ENCODE measurements at places on chromosomes 4 and X.
A peak's percentile ranks its signal among the peaks of the same experiment; 100 is the strongest.

DNA sequence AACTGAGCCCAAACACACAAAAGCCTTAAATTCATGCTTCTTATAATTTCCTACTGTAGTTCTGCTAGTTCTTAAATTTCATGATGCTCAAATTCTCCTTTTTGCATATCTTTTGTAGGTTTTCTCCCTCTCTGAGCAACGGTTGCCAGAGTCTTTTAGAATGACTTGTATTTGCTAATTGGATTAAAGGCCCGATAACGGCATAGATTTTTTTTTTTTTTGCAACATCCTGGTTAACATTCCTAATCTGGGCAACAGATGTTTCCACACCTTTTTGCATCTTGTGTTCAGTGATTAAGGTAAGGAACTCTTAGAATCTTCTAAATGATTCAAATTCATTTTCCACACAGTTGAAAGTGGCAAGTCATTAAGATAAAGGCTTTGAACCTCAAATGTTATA, 66.3 kb upstream of the ADGRG2 start:
- DNase-seq = no peak

DNA sequence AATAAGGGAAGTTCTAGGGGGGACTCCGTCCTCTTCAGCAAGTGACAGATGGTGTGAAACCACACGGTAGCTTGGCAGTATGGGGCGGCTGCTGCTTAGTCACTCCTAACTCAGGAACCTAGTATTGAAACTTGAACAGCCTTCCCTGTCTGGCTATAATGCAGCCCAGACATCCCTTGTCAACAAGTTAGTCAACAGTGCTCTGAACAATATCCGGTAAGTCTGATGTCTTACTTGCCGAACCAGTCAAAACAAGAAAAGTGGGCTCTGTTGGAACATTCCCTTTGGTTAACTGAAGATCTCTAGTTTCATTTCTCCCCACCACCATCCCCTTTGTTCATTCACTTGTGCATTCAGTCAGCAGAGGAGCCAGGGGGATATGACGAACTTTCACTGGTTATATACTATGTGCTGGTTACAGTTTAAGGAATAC, 18.7 kb upstream of the CXCL13 start:
- peak; percentile 69 for DNase-seq

DNA sequence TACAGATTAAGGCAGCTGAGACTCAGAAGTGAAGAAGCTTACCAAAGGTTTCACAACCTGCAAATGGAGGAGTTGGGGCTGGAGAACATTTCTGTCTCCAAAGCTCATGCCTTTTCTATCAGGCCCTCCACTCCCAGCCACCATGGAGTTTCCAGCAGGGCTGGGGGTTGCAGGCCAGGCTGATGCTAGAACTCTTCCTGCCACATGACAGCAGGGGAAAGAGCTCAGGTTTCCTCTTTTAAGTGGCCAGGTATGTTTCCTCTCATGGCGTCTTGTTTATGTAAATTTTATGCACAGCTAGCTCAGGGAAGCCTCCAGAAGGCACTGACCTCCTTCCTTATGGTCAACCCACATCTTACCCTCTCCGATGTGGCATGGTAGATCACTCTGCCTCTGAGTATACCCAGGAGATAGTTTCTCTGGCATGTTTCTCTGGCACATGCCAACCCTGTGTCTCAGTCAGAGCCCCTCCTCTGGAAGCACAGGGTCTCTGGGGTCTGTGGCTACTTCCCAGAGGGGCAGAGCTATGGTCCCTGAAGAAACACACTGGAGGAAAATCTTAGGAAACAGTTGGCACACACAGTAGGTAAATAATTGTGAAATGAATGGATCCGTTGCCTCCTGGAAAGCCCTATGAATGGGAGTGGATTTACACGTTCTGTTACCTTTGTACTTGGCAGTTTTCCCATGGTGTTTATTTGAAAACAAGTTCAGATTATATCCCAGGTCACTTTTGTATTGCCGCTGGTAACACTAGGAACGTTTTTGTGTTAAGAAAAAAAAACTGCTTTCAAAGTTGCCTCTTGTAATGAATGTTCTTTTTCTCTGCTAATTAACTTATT, 28.9 kb downstream of the PDK3 start:
- no peak for DNase-seq

DNA sequence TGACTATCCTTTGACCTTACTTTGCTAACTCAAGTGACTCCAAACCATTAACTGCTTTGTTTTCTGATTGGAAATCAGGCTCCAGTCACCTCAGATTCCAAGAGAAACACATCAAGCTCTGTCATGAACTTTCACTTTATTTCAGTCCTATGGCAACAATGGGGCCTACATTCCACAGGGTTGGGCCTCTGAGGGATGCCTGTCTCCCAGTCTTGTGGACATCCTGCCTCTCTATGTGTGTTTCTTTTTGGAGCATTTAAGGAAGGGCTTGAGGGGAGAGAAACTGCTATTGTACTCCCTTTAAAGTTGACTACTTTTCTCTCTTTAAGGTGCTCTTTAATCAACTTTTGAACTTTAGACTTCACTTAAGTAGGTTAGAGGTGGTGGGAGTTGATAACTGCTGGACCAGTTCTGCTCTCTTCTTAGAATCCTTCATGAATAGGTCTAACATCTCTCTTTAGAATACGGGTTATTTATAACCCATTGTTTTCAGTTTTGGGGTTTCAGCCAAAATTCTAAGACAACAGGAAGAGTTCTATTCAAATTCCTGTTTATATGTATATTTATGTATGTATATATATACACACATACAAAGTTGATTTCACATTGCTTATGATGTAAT, 274.3 kb upstream of the NR3C2 start:
- DNase-seq = no peak

DNA sequence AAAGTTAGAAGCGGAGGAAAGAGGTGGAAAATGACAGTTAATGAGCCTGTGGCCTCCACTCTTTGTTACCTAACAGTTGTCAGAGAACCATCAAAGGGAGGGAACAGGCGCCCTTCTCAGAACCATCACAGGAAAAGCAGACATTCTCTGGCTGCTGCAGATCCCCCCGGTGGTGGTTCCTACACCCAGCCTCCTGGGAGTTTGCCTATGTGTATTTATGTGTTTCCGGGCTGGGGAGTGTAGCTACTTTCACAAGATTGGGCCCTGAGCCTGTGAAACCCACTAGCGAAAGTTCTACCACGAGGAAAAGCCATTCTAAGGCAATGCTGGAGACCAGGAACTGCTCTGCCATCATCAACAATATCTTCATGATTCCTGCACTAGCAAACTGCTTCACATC, 52.7 kb upstream of the BCOR start:
- no peak for DNase-seq

GRCh38 chr4:165873298-165874071, 448 bp downstream of the TLL1 start:
- no peak for DNase-seq

- no peak for DNase-seq
These were observed 35.0 kb upstream of the CLCN4 start for GRCh38 chrX:10121787-10122186.

GRCh38 chrX:16113978-16114565, 9.3 kb upstream of the GRPR start:
- no peak for DNase-seq

DNA sequence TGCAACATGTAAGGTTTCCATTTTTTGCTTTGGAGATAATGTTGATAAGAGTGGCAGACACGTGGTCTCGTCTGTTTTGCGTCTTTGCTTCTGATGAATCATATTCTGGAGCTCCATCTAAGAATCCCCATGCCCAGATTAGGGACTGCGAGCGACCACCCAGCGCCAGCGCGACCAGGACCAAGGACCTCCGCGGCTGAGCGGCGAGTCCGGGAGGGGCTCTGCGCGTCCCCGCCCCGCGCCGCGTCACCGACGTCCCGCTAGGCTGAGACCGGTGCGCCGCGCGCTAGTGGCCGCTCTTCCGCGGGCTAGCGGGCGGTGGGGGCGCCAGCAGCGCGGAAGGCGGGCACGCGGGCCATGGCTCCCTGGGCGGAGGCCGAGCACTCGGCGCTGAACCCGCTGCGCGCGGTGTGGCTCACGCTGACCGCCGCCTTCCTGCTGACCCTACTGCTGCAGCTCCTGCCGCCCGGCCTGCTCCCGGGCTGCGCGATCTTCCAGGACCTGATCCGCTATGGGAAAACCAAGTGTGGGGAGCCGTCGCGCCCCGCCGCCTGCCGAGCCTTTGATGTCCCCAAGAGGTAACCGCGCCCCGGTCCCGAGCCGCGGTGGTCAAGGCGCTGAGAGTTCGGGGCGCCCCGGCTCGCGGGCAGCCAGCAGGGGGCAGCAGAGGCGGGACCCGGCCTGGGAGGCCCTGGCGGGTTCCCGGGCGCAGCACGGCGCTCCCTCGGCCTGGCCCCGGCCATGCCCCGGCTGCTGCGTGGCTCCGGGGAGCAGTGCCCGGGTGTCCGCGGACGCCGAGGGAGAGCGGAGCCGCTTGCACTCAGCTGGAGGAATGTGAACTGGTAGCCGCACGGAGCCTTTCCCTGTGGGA, at the start of gene SRD5A3:
TSS of gene SRD5A3 (plus strand) at position 263 of the 871 bp plus-strand sequence. CDS start at position 358, 95 bp downstream.
- peak; percentile 80 for DNase-seq

DNA sequence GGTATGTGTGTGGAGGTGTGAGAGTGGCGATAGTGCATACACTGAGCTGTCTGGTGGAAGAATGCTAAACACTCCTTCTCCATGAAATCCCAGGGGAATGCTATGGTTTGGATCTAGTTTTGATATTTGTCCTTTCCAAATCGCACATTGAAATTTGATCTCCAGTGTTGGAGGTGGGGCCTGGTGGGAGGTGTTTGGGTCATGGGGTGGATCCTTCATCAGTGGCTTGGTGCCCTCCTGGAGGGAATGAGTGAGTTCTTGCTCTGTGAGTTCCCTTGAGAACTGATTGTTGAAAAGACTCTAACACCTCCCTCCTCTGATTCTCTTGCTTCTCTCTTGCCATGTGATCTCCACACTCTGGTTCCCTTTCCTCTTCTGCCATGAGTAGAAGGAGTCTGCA, 114.1 kb upstream of the HHIP start:
- DNase-seq = no peak

- DNase-seq = no peak
These were observed 178.7 kb upstream of the RBPJ start for GRCh38 chr4:26141911-26142638.

- no peak for DNase-seq
These were observed 2.1 kb downstream of the TEC start for GRCh38 chr4:48267574-48267973.

GRCh38 chr4:69684804-69685203, 31.8 kb upstream of the UGT2A1 start:
- DNase-seq = no peak

DNA sequence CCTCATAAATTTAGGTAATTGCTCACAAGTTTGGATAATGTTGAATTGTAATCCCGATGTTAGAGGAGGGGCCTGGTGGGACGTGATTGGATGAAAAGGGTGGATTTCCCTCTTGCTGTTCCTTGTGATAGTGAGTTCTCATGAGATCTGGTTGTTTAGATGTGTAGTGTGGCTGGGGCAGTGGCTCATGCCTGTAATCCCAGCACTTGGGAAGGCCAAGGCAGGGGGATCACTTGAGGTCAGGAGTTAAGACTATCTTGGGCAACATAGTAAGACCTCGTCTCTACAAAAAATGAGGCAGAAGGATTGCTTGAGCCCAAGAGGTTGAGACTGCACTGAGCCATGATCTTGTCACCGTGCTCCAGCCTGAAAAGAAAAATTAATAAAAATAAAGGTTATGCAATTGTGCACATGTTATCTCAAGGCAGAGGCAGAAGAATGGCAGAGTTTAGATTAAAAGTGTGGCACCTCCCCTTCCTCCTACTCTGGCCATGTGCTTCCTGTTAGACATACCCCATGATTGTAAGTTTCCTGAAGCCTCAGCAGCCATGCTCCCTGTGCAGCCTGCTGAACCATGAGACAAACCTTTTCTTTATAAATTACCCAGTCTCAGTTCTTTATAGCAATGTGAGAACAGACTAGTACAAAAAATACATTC, 36.5 kb downstream of the ERVMER34-1 start:
- DNase-seq = no peak

DNA sequence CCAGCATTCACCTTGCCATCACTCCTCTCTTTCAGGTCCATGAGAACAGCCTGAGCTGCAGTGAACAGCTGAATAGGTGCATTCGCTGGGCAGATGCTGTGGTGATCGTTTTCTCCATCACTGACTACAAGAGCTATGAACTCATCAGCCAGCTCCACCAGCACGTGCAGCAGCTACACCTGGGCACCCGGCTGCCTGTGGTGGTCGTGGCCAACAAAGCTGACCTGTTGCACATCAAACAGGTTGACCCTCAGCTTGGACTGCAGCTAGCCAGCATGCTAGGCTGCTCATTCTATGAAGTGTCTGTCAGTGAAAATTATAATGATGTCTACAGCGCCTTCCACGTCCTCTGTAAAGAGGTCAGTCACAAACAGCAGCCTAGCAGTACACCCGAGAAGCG, 3.2 kb downstream of the RASL11B start:
- no peak for DNase-seq

DNA sequence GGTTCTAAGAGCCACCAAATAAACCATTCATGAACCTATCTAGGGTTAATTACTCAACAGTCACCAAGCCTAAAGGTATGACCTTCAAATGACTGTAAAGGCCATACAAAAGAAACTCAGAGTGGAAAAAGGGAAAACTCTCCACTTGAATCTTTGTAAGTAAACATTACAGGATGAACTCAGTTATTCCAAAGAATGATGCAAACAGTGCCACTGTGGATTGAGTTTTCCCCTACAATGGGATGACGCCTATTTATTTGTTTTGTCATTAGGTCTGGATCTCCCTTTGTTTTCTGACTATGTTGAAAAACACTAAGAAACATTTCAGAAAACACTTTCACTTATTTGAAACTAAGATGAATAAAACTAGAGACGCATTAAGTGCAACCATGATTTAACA, 12.7 kb downstream of the NUDT6 start:
- no peak for DNase-seq

DNA sequence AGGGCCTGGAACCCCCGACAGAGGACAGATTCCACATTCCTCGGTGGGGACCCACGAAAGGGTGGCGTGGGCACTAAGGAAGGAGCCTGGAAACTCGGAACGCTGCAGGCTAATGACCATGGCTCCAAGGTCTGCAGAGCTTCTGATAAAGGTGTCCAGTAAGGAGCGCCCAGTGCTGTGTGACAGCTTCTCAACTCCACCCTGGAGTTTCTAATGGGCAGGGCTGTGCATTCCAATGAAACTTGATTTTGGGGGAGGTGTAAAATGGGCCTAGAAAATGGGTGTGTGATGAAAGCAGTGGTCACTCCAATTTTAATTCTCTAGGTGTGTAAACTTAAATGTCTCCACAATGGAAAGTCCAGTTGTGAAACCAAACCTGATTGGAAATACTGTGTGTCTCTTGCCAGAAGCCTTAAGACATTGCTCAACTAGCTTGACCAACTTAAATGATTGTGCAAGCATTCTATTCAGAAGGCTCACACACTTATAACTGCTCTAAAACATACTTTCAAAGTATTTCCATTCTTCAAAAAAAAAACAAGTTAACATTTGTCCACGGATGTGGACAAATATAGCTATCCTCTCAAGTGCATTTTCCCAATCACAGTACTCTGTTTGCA, 52.1 kb downstream of the XAGE2 start:
- DNase-seq = no peak
